ENCODE measurements at places on chromosomes 12 and 14.
A peak's percentile ranks its signal among the peaks of the same experiment; 100 is the strongest.

DNA sequence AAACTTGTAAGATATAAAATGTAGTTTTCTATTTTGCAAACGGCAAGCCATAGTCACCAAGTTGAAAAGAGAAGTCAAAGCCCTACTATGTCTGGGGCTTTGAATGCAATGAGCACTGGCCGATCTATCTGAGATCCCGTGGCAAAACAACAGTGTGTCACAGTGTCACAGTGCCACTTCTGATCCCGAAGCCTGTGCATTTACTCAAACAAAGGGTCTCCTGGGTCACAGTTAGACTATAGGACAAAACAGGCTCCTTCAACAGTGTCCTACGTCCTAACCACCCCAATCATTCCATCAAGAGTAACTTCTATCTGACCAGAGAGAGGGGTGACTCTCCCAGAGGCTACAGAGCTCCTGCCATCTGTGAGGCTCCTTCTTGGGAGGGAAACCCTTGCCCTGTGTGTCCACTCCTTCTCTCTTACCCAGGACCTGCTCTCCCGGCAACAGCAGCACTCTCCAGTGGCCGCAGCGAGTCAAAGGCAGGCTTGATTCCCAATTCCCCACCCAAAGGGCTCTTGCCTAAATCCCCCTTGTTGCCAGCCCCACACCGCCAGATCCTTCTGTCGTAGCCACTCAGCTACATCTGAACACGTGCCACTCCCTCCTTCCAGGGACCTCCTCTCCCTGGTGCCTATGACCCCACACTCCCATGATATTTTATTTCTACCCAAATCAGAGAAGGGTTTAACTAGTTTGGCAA lies 14.0 kb upstream of the SELPLG start:
- DNase-seq, result no peak

- DNase-seq, result no peak
Measured at GRCh38 chr12:133023566-133023965, 13.7 kb upstream of the ZNF84 start.

- DNase-seq, result no peak
Measured at GRCh38 chr12:56758728-56759262, 4.3 kb upstream of the HSD17B6 start.

DNA sequence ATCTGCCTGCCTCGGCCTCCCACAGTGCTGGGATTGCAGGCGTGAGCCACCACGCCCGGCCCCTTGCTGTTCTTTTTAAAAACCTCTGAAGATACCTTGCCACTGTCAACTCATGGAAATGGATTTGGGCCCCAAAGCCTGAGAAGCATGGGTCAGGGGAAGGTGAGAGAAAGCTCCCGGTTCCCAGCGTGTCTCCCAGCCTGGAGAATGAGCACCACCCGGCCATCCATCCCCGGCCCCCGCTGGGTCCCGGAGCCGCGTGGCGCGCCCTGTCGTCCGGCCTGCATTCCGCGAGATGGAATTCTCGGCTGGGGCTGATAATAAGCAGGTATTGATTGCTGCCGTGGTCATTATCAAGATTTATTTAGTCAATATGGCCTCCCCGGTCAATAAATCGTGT lies 126.5 kb upstream of the MYL2 start:
- DNase-seq, result no peak

GRCh38 chr12:10331642-10332239 lies 24.1 kb downstream of the KLRD1 start:
- peak; percentile 54 for DNase-seq

- DNase-seq, result no peak
Measured at GRCh38 chr14:32382704-32383103, 53.6 kb downstream of the AKAP6 start.

- DNase-seq, result no peak
Measured at GRCh38 chr12:77161944-77162343, 96.6 kb upstream of the E2F7 start.

DNA sequence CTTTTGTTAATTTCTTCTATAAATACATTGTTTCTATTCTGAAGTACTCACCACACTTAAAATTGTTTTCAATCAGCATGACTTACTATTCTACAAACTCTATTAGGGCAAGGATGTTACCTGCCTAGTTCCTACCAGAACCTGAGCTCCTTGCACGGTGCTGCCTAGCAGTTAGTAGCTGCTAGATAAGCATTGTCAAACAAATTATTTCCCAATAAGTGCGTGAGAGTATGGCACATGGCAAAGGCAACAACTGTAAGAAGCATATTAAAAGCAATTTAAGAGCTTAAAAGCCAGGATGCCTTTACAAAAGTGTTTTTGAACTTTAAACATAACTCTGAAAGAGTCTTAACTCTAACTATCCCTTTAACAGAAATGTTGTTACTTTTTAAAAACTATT lies 8.2 kb upstream of the LYZ start:
- DNase-seq, result no peak

GRCh38 chr12:59858508-59859170 lies 262.8 kb downstream of the SLC16A7 start:
- no peak for DNase-seq

- DNase-seq, result no peak
Measured at GRCh38 chr14:105848570-105848969, 322.2 kb downstream of the TMEM121 start.

DNA sequence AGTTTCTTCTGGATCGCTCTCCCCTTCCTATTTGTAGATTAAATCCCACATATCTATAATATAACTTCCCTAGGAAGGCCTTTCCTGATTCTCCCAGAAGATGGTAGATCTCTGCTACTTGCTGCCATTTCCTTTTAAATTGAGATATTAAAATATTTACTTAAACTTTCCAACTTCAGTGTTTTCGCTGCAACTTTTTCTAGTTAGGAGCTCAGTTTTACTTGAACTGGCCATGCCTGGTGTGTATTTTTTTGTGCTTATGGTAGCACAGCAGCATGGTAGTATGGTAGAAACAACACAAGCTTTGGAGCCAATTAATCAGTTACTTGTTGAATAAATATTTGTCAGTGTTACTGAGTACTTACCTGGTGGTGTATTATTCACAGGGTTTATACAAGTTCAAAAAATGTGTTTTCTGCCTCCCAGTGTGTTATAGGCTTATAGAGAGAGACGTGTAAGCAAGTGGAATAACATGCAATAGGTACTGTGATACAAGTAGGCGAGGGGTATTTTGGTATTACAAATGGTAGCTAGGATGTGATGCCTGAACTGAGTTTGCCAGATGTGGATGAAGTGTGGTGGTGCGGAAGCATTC lies 2.9 kb downstream of the POLR3B start:
- DNase-seq, result no peak

GRCh38 chr14:59229653-59230406 lies 41.4 kb downstream of the DAAM1 start:
- DNase-seq, result no peak

- DNase-seq, result peak; percentile 57
Measured at GRCh38 chr14:33950320-33951182, at the start of gene EGLN3. EGLN3 (minus strand) TSS chr14:33951074; CDS start chr14:33950752, 322 bp downstream.

- DNase-seq, result no peak
Measured at GRCh38 chr14:80924365-80925103, 17.0 kb downstream of the CEP128 start.

DNA sequence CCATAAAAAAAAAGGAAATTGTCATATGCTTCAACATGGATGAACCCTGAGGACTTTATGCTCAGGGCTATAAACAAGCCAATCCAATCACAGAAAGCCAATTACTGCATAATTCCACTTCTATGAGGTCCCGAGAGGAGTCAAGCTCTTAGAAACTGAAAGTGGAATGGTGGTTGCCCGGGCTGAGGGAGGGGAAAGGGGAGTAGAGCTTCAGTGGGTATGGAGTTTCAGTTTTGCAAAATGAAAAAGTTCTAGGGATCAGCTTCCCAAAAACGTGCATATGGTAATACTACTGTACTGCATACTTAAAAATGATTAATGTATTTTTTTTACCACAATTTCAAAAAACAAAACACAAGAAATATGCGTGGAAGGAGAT lies 52.0 kb downstream of the RNF34 start:
- no peak for DNase-seq

GRCh38 chr14:65002586-65003210 lies 16.0 kb downstream of the FNTB start:
- DNase-seq, result no peak

- DNase-seq, result no peak
Measured at GRCh38 chr12:16159571-16159970, 117.9 kb downstream of the SLC15A5 start.

DNA sequence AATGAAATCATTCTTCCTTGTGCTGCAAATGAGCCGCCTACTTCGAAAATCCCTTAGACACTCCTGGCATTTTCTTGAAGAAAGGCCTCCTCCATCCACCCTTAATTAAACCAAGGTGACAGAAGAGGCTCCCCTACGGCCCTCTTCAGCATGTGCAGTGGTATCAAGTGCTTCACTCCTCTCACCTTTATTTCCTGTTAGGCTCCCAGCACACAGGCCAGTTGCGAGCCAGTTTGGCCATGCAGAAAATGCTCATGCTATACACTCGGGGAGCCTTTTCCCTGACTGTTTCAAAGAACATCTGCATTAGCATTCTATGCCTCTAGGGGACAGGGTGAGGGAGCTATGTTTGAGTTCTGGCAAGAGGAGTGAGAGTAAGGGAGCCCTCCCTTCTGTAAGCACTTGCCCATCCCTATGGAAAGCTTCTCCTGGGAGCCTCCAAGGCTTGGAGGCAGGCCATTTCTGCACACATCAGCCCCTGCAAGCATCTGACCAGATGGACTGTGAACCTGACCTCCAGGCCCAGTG lies 291.5 kb downstream of the RPS29 start:
- no peak for DNase-seq

DNA sequence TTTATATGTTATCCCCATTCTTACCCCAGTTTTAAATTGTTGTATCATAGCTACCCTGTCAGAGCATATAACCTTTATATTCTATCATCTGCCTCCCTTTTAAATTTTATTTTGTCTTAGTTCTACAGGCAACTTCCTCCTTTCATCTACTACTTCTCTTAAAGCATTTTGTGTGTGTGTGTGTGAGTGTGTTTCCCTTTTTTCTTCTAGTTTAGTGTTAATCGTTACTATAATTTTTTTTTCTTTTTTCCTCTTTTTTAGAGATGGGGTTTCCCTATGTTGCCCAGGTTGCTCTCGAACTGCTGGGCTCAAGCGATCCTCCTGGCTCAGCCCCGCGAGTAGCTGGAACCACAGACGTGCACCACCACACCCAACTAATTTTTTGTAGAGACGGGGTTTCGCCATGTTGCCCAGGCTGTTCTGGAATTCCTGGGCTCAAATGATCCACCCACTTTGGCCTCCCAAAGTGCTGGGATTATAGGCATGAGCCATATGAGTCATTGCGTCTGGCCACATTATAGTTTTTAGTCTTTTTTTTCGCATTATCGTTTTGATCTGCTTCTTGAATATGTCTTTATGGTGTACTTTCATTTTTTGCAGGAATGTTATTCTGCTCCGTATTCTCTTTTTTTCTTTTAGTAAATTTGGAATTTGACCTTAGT lies 33.1 kb upstream of the FBXO34 start:
- DNase-seq, result peak; percentile 55

GRCh38 chr14:71532344-71532743 lies 399.9 kb upstream of the RGS6 start:
- DNase-seq, result no peak

DNA sequence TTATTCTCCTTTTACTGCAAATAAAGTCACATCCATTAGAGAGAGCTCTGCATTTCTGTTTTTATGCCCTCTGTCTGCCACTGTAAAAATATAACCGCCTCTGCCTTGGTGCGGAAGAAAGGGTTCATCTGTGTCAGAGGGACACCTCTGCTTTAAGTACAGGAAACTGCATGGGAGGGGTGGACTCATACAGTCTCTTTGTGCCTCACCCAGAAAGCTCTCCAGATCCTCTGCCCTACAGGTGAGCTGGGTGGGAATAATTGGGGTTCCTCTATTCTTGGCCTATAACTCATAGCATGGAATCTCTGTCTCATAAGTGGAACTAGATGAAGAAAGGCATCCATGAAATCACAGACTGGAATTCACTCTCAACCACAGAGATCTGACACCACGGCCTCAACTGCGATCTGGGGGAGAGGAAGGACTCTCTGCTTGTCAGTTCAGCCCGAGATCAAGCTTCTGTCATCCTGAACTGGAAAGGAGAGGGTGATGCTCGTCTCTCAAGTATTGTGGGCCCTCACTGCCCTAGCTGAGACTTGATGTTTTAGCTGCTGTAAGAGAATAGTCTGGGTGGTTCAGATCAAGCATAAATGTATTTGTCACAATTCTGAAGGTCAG lies 702.3 kb downstream of the TMEM121 start:
- DNase-seq, result no peak

GRCh38 chr14:69489495-69489894 lies 5.0 kb downstream of the PLEKHD1 start:
- DNase-seq, result no peak

GRCh38 chr14:92968291-92969020 lies 45.5 kb downstream of the CHGA start:
- DNase-seq, result no peak

GRCh38 chr12:27399074-27399473 lies 47.5 kb upstream of the SMCO2 start:
- DNase-seq, result no peak

- DNase-seq, result peak; percentile 88
Measured at GRCh38 chr12:101855364-101855884, 22.0 kb upstream of the DRAM1 start.

DNA sequence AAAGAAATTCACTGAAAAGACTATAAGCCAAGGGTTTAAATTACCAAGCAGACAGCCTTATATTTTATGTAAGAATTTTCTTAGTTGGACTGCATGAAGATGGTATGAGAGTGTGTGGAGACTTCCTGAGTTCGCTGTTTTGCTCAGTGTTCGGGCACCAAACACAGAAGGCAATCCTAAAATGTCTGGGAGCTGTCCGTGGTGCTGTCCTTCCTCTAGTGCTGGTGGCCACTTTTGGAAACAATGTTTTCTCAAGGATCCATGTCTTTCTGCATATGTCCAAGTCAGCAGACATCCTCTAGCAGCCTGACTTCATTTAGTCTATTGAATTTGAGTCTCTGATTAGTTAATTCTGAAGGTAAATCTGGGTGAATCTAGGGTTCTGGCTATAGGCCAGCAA lies 135.8 kb downstream of the SLC8A3 start:
- no peak for DNase-seq

DNA sequence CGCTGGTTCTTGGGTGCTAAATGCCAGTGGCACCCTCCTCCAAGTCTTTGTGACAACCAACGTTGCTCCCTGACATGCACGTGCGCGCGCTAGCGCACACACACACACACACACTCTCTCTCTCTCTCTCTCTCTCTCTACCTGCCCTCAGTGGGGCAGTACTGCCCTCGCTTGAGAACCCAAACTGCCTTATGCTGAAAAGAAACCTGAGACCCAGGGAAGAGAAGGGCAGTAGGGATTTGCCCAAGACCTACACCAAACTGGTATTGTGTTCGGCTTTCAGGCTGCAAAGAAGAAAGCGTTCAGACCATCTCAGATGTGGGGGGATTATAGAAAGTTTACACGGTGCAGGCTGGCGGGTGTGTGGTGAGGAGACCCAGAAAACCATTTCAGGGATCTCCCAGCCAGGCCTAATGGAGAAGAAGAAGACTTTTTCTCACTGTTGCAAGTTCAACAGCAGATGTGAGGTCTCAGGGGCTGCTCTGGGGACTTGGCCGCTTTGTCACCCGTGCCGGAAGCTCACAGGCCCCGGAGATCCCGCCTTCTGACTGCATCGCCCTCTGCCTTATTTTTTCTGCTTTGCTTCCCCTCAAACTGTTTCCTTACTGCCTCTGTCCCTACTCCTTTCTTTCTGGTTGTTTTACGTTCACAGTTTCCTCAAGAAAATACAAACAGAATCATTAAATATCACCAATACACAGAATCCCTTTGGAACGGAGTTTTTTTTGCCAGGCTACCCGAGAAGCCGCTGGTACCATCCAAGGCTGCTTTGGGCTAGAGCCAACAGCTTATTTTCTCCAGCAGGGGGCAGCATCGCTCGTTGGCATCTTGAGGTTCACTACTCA lies 82.4 kb downstream of the PPM1A start:
- peak; percentile 89 for DNase-seq

All from common myeloid progenitor, CD34-positive (primary cell).